ENCODE measurements at places on chromosomes 6 and 20. TPM values are rescaled to one million over a fixed set of nuclear protein-coding genes. Genes with fewer than 3 reads are reported as not detected.

DDAH2 gene
- total RNA-seq = 119 TPM

HLA-DOB gene
- 0.26 TPM for total RNA-seq

C20orf144 gene
- under 0.01 TPM for total RNA-seq

SPAG4 gene
- 8.5 TPM for total RNA-seq

CST8 gene
- total RNA-seq = not detected

COL12A1 gene
- total RNA-seq = 1,023 TPM

LBP gene
- under 0.01 TPM for total RNA-seq

ZNF76 gene
- total RNA-seq = 19.5 TPM

SRC gene
- 20.3 TPM for total RNA-seq

SLC4A11 gene
- 0.51 TPM for total RNA-seq

RAET1L gene
- not detected for total RNA-seq

SLC22A16 gene
- under 0.01 TPM for total RNA-seq

IMPG1 gene
- total RNA-seq = not detected

GPR6 gene
- not detected for total RNA-seq

BTNL2 gene
- total RNA-seq = not detected

HDGFL1 gene
- total RNA-seq = not detected

CDKAL1 gene
- total RNA-seq = 15.0 TPM

PRL gene
- total RNA-seq = not detected

CALHM4 gene
- total RNA-seq = not detected

OR2B6 gene
- total RNA-seq = 0.17 TPM

SDC4 gene
- 142 TPM for total RNA-seq

PSORS1C1 gene
- total RNA-seq = 0.66 TPM

SYNE1 gene
- 125 TPM for total RNA-seq

RPP21 gene
- total RNA-seq = 30.2 TPM

CLDN20 gene
- not detected for total RNA-seq

MAS1 gene
- total RNA-seq = not detected

SRXN1 gene
- 91.2 TPM for total RNA-seq

Measured in fibroblast of lung (primary cell).